Ovary (tissue), 10 donors: ENCODE measurements at places on chromosomes 3 and 15. TPM values are rescaled to one million over a fixed set of nuclear protein-coding genes. Genes with fewer than 3 reads are reported as not detected.
A peak's percentile ranks its signal among the peaks of the same experiment; 100 is the strongest.

DNA sequence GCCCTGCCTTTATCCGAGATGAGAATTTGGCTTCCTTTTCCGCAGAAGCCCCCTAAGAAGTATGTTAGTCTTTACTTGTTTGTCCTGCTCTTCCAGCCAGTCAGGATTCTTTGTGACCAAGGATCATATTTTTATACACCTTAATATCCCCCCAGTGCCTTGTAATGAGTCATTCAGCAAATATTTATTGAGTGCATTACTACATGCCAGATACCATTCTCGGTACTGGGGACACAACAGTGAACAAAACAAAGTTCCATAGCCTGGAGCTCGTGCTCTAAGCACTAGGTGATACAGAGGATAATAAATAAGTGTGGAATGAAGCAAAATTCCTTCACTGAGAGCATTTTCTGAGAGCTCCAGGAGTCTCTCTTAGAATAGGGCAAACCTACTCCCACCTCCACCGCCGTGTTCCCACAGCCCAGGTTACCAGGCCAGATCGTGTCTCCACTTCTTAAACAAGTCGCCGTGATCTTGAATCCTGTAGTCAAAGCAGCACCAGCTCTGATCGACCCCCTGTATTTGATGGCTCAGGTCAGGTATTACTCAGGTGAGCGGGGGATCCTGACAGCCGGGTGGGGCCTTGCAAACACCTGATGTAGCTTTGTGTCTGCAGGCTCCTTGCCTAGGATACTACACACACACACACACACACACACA is 18.5 kb downstream of the TTC21A start:
- DNase-seq, result no peak

The ITGA11 gene
- total RNA-seq, result 15.6 TPM

GRCh38 chr3:153652076-153652475 is 469.1 kb upstream of the ARHGEF26 start:
- DNase-seq, result no peak

The LRRC31 gene
- not detected for total RNA-seq

The ITIH4 gene
- total RNA-seq, result 8.4 TPM

- no peak for DNase-seq
Observed at GRCh38 chr3:19775765-19776164, 158.3 kb downstream of the EFHB start.

The GABRG3 gene
- total RNA-seq, result not detected

The SLC2A2 gene
- not detected for total RNA-seq

The MAP6D1 gene
- 0.67 TPM for total RNA-seq

The TMEM212 gene
- not detected for total RNA-seq

DNA sequence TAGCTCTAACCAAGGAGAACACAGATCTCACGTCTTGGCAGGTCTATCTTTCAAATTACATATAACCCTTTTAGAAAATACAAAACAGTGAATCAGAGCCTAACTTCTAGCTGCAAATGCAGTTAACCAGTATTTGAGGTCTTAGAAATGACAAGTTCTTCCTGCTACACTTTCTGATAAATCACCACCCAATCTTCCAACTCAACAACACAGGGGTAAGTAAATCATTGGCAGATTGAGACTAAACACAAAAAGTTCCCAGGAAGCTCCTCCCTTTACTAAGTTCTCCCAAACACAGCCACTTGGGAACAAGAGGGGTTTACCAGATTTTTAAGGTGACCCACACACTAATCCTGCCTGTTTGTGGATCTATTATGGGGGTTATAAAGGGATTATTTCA is at the start of gene A4GNT:
Gene A4GNT, minus strand, starts transcription at position 152 of the 400 bp plus-strand sequence. CDS start 1,134 bp downstream, outside the sequence.
- no peak for DNase-seq

DNA sequence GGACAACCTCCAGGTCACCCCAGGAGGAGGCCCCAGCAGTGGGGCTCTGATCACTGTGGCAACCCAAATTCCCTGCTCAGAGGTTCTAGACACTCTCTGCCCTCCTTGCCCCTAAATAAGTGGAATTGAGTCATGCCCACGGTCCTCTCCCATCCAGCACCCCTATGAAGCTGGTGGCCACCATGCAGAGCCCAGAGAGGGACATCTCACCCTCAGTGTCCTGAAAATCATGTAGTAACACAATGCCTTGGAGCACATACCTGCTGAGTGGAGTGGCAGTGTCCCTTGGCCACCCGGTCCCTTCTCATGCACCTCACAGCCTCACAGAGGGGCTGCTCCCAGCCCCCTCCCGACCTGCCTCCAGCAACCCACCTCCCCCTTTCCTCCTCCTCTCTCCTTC is 114.3 kb upstream of the MEF2A start:
- no peak for DNase-seq

DNA sequence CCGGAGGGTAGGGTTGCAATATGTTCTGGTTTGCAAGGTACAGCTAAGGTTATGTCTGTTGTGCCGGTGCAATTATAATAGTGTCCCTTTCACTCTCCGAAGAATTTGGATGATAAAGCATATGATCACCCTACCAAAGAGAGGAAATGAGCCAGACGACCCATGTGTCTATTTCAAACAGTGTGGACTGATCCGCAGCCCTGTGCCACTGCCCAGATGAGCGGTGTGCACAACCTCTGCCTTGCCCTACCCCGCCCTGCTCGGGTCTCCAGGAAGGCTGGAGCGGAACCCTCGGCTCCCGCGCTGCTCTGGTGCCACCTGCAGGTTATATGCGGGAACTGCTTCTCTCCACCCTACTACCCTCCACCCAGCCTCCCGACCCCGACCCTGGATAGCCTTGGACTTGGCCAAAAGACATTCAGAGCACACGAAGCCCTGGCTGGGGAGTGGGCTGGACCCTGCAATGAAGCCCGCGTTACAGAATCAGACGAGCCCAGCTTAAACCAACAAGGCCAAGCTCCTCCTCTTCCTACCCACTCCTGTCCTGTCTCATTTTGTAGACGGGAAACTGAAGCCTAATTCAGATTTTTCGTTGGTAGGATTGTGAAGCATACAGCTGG is 68.4 kb upstream of the CHRNB4 start:
- peak; percentile 37 for DNase-seq

The LRIG1 gene
- 29.1 TPM for total RNA-seq

DNA sequence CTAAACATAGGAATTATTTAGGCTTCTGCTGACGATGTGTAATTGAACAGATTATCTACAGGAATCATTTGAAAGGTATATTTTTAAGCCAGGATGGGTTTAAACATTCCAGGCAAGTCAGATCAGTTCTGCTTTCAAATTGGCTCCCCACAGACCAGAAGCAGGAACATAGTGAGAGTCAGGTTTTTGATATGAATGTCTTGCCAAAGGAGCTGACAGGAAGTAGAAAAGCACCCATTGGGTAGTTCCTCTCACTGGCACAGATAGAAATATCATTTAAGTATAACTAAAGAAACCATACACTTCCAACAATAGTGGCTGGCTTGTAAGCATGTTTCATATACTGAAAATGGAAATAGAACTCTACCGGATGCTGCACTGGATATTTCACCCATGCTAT is 95.2 kb downstream of the CLDN1 start:
- DNase-seq, result no peak

- DNase-seq, result no peak
Observed at GRCh38 chr3:75180235-75180944, 483.7 kb upstream of the FRG2C start.

DNA sequence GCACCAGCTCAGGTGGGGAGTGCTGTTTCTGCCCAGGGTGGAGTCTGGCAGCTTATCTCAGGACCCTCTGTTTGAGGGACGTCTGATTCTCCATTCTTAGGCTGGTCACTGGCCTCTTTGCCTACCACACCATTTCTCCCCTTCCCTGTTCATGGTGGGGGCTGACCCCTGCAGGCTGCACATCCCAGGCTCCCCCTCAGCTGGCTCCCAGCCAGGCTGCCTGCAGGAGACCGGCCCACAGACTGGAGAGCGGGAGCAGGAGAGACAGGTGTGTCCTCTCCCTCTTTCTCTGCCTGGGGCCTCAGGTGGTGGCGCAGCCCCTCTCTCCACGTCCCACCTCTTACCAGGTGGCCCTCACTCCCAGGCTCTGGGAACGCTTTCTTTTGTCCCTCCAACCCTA is 60.8 kb downstream of the RAB11A start:
- no peak for DNase-seq

- DNase-seq, result no peak
Observed at GRCh38 chr3:197303452-197303851, 5.0 kb upstream of the DLG1 start.
